ENCODE measurements at places on chromosomes 6 and 20. TPM values are rescaled to one million over a fixed set of nuclear protein-coding genes. Genes with fewer than 3 reads are reported as not detected.

The CRIP3 gene
- polyA plus RNA-seq: 1.7 TPM

The PHACTR1 gene
- 7.0 TPM for polyA plus RNA-seq

DNA sequence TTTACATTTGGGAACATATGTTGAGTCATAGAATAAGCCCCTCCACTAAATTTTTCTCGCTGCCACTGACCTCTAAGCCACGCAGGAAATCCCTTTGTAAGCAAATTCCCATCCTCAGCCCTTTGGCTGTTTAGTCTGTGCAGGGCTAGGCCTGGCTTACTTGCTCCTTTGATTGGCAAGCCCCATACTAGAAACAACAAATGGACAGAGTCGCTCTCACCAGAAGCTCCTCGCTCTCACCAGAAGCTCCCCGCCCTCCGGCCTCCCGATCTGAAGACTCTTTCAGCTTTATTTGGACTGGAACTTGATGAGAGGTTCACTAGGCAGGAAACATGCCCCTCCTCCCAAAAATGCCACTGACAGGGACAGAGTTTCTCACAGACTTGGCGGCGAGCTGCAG, 149.2 kb upstream of the EXOC2 start:
- no peak for DNase-seq

DNA sequence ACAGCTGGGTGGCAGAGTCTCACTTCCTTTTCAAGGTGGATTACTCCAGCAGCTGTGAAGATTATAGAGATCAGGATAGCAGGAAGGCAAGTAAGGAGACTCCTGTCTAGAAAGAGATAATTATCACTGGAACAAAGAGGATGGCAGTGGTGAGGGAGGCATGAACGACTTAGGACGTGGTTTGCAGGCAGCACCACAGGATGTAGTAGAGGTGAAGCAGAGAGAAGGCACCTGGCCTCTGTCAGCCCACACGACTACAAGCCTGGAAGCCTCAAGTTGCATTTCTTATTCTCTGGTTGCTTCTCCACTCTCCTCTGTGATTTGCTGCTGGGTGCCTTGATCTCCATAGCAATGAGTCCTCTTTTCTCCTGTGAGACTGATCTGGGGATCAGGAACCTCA, 62.7 kb downstream of the TSHZ2 start:
- DNase-seq: no peak
